ENCODE measurements at places on chromosomes 3 and 15. TPM values are rescaled to one million over a fixed set of nuclear protein-coding genes. Genes with fewer than 3 reads are reported as not detected.

The GPR15 gene
- total RNA-seq, result not detected

DNA sequence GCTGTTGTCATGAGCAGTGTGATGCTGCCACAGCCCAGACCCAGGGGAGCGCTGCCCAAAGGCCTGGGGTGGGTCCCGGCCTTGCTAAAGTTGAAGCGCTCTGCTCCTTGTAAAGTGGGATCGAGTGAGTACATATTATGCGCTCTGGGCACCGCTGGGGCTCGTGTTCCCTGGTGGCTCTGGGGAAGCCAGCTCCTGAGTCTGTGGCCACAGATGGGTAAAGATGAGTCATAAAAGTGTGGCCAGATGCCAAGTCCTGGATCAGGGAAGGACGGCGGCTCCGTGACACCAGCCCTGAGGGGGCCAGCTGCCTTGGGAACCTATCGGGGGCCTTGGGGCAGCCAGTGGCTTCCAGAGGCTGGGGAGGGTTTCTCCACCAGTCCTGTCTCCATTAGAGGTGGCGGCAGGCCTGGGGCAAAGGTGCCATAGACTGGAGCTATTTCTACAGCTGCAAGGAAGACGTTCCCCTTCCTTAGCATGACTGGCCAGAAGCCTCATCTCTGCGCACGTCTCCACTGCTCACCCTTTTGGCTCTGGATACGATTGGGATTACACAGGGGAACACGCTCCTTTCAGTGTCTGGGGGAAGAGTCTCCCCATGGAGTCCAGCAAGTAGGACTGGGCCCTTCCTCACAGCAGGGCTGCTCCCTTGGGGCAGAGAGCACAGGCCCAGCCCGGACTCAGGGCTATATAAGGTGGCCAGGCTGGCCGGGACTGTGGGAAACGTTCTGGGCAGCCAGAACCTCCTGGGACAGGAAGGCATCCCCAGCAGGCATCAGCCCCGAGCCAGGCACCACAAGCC, 1.2 kb upstream of the ITIH4 start:
- H3K27me3 ChIP-seq, result no peaks in the 10 kb centered on the region
- H3K4me1 ChIP-seq, result peaks cover 9% of the 10 kb centered on the region
- H3K27ac ChIP-seq, result no peak overlapping the region

DNA sequence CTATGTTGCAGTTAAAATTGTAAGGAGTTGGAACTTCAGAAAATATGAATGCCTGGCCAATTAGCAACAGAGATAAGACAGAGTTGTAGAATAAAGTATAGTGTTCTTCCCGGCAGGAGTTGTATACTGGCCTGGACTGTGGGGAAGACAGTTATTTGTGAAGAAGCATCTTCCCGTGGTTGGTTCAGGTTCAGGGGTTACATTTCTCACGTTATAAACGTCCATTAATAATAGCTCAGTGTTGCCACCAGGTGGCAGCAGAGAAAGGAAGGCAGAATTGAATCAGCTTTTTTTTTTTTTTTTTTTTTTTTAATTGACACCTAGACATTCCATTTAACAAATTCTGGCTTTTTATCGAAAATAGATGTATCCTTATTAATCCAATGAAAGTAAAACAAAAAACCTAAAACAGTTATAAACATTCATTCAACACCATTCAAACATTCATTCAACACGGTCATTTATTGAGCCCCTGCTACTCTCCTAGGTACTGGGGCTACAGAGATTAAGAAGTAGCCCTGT, 66.4 kb upstream of the NR2E3 start:
- DNase-seq, result no peak
- no peak overlapping the region for H3K4me3 ChIP-seq
- peaks cover 3% of the 10 kb centered on the region for H3K36me3 ChIP-seq
- H3K27me3 ChIP-seq, result no peaks in the 10 kb centered on the region
- H3K4me1 ChIP-seq, result no peaks in the 10 kb centered on the region

The GPR62 gene
- total RNA-seq, result 0.09 TPM

DNA sequence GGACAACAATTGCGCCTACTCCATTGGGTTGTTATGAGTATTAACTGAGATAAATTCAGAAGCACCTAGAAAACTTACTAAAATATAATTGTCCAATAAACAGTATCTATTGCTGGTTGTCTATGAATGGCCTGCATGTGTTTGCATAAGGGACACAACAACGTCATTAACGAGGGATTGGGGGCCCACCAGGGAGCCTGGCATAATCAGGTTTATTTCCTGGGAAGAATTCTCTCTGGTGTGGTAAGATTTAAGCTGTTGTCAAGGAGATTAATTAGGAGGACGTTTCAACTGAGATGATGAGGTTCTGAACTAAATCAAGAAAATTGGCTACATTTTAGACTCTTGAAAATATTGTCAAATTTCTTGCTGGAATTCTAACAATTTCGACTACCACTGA, 176.1 kb upstream of the CDIN1 start:
- no peaks in the 10 kb centered on the region for H3K4me1 ChIP-seq
- H3K4me3 ChIP-seq, result no peak overlapping the region
- no peak for DNase-seq

The PLCB2 gene
- total RNA-seq, result 37.2 TPM

DNA sequence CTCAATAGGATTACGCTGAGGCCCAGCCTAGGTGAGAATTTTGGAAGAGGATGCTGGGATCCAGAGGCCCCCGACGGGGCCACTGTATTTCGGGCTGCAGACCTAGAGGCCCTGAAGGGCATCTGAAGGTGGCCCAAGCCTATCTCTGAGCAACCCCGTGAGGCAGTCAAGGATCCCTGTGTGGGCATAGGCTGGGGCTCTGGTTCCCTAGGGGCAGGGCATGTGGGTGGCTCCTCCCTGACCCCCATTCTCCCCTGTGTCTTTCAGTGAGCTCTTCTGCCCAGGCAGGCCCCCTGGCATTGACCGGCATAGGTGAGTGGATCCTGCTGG, 216.0 kb downstream of the SNRPN start:
- no peak overlapping the region for H3K27ac ChIP-seq
- no peak for DNase-seq
- no peaks in the 10 kb centered on the region for H3K36me3 ChIP-seq
- H3K4me3 ChIP-seq, result no peak overlapping the region

All from kidney (tissue), 22 donors.